ENCODE measurements at places on chromosomes 2 and 18.

GRCh38 chr2:60885683-60886082 lies 4.3 kb downstream of the REL start:
- DNase-seq = no peak

- no peak for DNase-seq
Observed at GRCh38 chr2:185484602-185485001, 254.0 kb upstream of the FSIP2 start.

- no peak for DNase-seq
Observed at GRCh38 chr2:43003702-43004101, 211.3 kb upstream of the HAAO start.

GRCh38 chr2:238716585-238716984 lies 131.3 kb upstream of the TWIST2 start:
- no peak for DNase-seq

DNA sequence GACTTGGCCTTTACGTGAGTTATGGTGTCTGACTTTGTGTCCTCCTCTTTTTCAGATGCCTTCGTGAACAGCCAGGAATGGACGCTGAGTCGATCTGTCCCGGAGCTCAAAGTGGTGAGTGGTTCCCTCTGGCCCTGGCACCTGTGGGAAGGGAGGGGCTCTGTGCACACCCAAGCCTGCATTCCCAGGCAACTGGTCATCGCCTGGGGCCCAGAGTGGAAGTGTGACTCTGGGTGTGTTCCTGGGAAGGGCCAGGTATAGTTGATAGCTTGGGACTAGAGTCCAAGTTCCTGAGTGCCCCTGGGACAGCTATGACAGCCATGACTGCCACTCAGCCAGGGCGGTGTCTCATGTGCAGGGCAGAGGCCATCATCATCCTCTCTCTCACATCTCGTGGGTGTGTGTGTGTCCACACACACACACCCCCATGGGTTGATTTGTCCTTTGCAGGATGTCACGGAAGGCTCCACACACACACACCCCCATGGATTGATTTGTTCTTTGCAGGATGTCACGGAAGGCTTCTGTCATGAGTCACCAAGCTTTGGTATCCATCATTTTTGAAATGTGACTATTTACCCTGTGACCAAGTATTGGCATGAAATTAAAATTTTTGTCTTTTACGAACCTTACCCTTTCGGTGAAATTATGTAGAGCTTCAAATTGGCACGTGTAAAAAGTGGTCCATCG lies 215.4 kb downstream of the AGAP1 start:
- DNase-seq = peak; percentile 49

All from fibroblast of mammary gland (primary cell).